ENCODE measurements at places on chromosomes 6 and 20. TPM values are rescaled to one million over a fixed set of nuclear protein-coding genes. Genes with fewer than 3 reads are reported as not detected.

The ECT2L gene
- 3.9 TPM for total RNA-seq

The COL19A1 gene
- not detected for total RNA-seq

The WDR27 gene
- total RNA-seq: 38.0 TPM

The GRIK2 gene
- 0.62 TPM for total RNA-seq

The RPS6KA2 gene
- 102 TPM for total RNA-seq

The PXMP4 gene
- 60.5 TPM for total RNA-seq

The BTNL2 gene
- not detected for total RNA-seq

The C4A gene
- 175 TPM for total RNA-seq
